ENCODE measurements at places on chromosomes 4 and X. TPM values are rescaled to one million over a fixed set of nuclear protein-coding genes. Genes with fewer than 3 reads are reported as not detected.

Gene RAB41
- not detected for polyA plus RNA-seq

Gene EIF4E
- 58.5 TPM for polyA plus RNA-seq

Gene GCNA
- 0.67 TPM for polyA plus RNA-seq

Gene F11
- not detected for polyA plus RNA-seq

Gene RBM46
- not detected for polyA plus RNA-seq

Gene CLGN
- not detected for polyA plus RNA-seq

Gene PPEF1
- not detected for polyA plus RNA-seq

- H3K4me1 ChIP-seq: peaks cover 4% of the 10 kb centered on the region
- H3K27me3 ChIP-seq: no peaks in the 10 kb centered on the region
- no peak for DNase-seq
- H3K4me3 ChIP-seq: no peak overlapping the region
- H3K27ac ChIP-seq: no peak overlapping the region
Observed at GRCh38 chr4:119046263-119046662, 89.4 kb upstream of the MYOZ2 start.

GRCh38 chr4:60759518-60760245, 440.4 kb upstream of the ADGRL3 start:
- H3K27ac ChIP-seq: no peak overlapping the region
- H3K27me3 ChIP-seq: no peaks in the 10 kb centered on the region
- no peaks in the 10 kb centered on the region for H3K4me1 ChIP-seq
- H3K36me3 ChIP-seq: no peaks in the 10 kb centered on the region

DNA sequence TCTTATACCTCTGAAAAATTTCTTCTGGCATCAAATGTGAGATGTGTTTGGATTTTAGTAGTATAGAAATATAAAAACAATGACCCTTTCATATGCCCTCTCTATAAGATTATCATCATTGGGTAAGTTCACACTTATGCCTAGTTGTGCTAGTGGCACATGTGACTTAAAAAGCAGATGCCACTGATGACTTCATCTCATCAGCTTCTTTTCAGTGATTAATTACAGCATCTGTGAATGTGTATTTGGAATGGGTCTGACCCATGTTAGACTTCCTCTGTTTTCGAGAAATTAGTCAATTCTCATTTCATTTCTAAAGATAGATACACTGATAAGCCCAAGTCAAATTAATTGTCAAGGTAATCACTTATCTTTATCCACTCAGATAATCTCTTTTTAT, 698.7 kb downstream of the GABRG1 start:
- H3K4me1 ChIP-seq: no peaks in the 10 kb centered on the region
- no peaks in the 10 kb centered on the region for H3K27me3 ChIP-seq
- H3K36me3 ChIP-seq: no peaks in the 10 kb centered on the region
- no peak overlapping the region for H3K27ac ChIP-seq
- no peak overlapping the region for H3K4me3 ChIP-seq

DNA sequence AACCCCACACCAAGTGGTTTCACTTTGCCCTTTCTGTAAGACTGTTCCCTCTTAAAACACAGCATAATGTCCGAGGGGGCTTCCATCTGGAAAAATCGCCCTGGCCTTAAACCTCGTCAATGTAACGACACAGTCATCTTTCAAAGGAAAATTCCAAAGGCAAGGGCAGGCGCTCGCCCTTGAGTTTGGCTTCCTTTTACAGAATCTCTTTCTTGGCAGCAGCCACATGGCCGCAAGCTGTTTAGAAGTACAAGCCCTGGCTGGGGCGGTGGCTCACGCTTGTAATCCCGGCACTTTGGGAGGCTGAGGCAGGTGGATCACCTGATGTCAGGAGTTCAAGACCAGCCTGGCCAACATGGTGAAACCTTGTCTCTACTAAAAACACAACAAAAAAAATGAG, 27.1 kb upstream of the GRPEL1 start:
- H3K36me3 ChIP-seq: no peaks in the 10 kb centered on the region
- no peaks in the 10 kb centered on the region for H3K27me3 ChIP-seq
- no peak overlapping the region for H3K4me3 ChIP-seq
- H3K27ac ChIP-seq: no peak overlapping the region
- DNase-seq: no peak

DNA sequence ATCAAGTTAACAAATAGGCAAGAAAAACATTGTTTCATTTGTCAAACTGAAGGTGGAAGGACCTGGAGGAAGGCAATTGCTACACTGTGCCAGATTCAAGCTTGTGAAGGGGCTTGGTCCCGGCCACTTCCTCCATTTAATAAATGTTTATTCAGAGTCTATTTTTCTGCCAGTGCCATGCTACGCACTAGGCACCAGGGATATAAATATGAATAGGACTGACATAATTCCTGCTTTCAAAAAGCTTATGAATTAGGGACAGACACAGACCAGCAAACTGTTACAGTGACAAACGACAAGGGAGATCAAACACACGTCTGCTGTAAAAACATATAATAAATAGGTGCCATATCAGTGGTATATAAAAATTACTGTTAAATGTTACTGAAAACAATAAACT, 571 bp downstream of the TLR6 start:
- no peaks in the 10 kb centered on the region for H3K36me3 ChIP-seq
- no peak overlapping the region for H3K27ac ChIP-seq
- no peaks in the 10 kb centered on the region for H3K27me3 ChIP-seq
- H3K4me1 ChIP-seq: peaks cover 23% of the 10 kb centered on the region
- DNase-seq: no peak

DNA sequence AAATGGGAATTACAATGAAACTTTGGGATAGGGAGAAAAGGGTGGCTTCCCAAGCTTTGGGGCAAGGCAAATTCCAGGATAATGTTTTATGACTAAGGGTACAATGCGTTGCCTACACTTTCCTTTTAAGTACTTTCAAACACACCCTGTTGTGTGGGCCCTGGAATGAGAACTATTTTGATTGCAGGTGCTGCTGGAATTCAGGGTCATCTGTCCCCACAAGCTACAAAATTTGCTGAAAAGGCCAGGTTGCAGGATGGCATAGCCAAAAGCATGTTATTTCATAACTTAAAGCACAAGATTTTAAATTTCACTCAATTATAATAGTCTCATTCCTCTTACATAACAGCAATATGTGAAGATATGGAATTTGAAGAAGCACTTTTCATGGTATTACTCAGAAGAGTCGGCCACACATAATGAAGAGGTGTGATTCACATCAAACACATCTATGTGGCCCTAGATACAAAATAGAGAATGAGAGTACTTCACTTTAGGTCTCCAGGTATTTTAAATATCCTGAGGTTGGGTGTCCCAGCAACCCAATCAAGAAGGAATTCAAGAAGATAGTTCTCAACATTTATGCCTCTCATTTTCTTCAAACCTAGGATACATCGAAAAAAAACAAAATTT, 89.3 kb downstream of the APBB2 start:
- H3K27ac ChIP-seq: no peak overlapping the region
- H3K36me3 ChIP-seq: no peaks in the 10 kb centered on the region
- no peak for DNase-seq
- no peak overlapping the region for H3K4me3 ChIP-seq
- no peaks in the 10 kb centered on the region for H3K27me3 ChIP-seq
- no peaks in the 10 kb centered on the region for H3K4me1 ChIP-seq

DNA sequence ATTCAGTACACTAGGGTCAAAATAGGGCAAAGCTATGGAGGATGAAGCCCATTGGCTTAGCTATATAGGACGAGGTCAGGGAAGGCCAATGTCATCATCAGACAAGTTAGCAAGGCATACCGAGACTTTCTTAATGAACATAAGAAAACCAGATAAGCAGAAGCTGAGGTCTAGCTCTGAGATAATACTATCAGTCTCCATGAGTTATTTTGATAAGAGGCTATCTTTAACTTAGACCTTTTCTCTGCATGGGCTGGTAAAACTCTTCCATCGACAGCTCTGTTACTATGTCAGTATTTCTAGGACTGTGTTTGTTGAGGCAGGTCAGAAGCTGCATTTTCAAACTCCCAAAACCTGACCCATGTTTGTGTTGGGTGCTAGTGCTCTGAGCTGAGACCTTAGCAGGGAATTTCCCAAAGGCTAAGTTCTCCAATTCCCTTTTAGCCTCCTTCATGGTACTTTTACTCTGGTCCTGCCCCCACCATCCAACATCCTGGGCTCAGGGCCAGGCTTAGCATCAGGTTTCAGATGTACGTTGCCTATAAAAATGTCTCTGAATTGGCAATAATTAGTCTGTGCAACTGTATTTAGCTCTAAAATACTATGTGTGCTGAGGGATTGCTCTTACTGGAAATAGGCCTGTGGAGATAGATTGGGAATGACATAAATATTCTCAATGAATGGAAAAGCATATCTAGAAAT, 29.3 kb upstream of the LRAT start:
- H3K36me3 ChIP-seq: no peaks in the 10 kb centered on the region
- no peak overlapping the region for H3K27ac ChIP-seq

GRCh38 chrX:2701600-2701999, 10.5 kb downstream of the CD99 start:
- H3K27ac ChIP-seq: no peak overlapping the region
- H3K4me3 ChIP-seq: no peak overlapping the region
- H3K27me3 ChIP-seq: no peaks in the 10 kb centered on the region
- peaks cover 9% of the 10 kb centered on the region for H3K36me3 ChIP-seq

DNA sequence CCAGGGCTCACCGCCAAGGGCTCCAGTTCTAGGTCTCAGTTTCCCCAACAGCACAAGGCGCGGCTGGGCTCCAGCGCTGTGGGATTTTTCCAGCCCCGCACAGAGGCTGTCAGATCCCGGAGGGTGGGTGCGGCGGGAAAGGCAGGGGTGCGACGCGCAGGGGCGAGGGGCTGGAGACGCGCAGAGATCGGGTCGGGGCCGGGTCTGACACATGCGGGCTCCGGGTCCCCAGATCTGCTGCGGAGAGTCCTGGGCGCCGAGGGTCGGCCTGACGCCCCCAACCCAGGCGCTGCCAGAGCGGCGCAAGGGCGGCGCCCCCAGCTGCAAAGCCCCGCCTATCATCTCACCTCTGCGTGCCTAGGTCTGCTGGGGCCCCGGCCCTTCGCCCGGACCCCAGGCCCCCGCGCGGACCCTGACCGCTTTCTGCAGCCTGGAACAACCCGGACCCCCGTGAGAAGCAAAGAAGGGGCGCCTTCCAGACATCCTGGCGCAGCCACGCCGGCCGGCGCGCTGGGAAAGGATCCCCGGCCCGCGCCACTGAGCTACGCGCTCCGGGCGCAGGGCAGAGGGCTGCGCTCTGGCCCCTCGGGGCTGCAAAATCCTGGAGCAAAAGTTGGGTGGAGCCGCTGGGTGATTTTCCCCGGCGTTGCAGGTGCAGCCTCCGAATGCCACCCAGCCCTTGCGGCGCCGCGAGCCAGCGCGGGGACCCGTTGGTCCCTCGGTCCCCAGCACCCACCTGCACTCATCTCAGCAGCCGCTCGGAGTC, 486 bp downstream of the ABLIM2 start:
- DNase-seq: no peak
- H3K36me3 ChIP-seq: no peaks in the 10 kb centered on the region
- no peaks in the 10 kb centered on the region for H3K27me3 ChIP-seq
- H3K27ac ChIP-seq: no peak overlapping the region

DNA sequence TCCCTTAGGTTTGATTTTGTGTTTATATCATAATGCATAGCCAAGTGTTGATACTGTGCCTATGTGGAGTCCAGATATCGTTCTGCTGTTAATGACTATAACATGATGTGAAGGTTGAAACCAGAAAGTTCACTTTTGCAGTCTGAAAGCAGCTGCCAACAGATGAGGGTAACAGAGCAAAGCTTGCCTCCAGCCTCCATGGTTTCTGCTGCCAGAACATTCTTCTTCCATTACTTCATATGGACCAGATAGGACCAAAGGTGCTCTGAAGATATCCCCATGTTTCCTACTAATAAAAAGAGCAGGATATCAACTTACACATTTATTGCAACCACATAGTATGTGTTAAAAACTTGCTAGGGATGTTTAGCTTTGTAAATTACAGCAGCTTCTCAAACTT, 394.1 kb downstream of the SPRY1 start:
- no peaks in the 10 kb centered on the region for H3K36me3 ChIP-seq
- H3K4me3 ChIP-seq: no peak overlapping the region
- no peaks in the 10 kb centered on the region for H3K4me1 ChIP-seq
- no peak overlapping the region for H3K27ac ChIP-seq
- no peak for DNase-seq

Data from CD8-positive, alpha-beta memory T cell (primary cell).